ENCODE measurements at places on chromosomes 2 and 18.

DNA sequence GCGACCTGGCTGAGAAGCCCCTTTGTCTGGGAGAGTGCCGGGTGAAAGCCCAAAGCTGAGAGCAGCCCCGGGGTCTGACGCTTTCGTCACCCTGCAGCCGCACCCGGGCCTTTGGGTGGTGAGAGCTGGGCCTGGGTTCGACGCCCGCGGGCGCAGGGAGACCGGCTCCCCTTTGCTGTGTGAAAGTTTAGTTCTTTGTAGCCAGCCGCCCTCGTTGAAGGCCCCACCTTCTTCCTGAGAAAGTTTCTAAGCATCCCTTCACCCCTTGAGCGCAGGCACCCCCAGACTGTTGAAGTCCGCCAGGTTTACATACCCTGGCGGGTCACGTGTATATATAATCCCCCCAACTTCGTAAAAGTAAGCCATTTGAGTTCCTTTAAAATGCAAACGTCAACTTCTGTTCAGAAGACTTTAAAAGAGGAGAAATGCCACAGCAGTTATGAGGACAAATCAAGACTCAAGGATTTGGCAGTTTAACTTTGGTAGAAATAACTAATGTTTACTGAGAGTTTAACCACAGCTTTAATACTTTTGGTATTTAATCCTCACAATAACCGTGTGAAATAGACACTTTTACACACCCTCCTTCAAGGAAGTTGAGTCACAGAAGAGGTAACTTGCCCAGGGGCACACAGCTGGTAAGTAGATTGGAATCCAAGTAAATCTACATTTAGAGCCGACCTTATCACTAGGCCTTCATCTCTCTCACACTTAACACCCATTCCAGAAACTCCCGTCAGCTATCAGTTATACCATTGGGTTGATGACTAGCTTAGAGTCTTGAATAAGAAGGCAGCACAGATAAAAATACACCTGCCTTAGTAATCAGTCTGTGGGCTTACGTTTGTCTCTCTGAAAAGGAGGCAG, 1.1 kb upstream of the MBOAT2 start:
- no peak for DNase-seq

DNA sequence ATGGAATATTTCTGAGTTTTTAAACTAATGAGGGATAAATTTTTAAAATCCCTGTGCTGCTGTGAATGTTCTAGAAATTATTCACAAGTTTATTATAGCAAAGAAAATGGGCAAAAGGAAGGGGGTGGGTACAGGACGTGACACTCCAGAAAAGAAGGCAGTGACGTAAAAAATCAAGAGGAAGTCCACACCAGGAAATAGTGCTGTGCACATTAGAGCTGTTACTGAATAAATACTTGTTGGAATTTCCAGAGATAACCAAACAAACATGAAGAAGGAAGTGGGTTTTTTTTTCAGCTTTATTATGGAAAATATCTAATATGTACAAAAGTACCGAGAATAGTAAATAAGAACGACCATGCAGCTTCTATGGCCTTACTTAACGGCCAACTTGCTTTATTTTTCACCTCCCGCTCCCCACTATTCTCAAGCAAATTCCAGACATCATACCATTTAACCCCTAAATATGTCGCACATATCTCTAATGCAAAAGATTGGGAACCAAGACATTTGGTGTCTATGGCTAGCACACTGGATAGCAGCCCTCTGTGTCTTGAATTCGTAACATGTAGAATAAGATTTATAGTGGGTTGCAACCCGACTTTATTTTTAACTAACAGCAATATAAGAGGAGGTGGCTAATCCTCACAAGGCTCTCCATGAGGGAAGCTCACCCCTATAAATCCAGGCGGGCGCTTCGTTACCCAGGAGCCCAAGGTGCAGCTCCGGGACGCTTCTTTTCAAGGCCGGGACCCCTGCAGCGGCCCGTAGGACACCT, 580 bp upstream of the NDUFV2 start:
- peak; percentile 55 for DNase-seq

GRCh38 chr2:157900684-157901083, 24.6 kb upstream of the ACVR1 start:
- no peak for DNase-seq

DNA sequence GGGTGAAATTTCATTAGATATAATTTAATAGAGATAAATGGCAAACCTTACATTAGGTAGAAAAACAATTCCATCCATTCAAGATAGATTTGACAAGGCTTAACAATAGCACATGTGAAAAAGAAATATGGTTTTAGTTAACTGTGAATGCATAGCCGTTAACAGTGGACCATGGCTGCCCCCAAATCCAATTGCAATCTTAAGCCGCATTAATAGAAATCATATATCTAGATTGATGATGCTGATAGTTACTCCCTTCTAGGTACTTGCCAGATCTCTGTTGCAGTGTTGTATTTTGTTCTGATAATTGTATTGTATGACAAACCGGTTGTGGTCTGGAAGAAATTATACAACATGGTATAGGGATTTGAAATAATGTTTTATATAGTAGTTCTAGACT, 139.8 kb downstream of the GPD2 start:
- no peak for DNase-seq

DNA sequence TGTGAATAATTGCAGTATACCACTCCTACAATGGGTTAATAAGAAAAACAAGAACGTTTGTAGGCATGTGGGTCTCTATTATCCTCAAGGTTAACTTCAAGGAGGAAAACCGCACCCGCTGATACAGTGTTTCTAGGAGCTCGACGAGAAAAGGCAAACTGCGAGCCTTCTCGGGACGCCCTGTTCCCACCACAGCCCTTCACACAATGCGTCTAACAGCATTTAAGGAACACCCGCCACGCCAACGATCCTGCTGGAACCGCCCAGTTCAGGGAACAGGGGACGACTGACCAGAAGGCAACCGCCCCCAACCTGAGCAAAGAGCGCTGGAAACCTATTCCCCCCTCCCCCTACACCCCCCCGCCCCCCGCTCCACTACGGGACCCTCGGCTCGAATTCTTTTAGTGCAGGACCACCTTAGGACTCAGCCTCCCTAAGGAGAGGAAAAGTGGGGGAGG, 710 bp upstream of the TMSB10 start:
- DNase-seq, result no peak

DNA sequence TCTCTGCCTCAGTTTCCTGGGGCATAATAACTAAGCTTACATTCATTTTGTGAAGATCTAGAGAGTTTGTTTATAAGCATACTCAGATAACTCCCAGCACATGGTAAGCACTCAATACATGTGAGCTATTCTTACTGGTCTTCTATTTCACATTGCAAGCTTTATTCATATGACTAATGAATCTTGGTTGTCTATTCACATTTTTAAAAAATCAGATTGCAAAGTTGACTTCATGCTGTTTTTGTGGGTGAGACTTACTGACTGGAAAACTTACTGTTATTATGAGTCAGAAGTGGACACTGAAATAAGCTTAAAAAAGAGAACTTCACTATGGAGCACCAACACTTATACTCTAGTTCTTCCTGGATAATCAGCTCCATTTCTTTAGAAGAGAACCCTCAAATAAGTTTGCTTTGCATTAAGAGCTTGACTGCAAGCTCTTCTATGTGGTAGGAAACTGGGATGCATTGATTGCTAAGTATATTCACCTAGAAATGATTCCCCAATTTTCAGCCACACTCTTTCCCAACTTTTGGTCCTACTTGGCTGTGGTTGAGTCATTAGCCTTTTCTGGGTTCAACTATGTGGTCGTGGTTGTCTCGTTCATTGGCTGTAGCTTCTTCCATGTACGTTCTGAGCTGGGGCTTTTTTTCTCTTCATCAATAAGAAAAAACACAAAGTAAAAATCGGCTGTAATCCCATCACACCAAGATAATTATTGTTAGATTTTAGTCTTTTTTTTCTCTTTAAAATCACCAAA, 29.5 kb upstream of the RBMS1 start:
- DNase-seq, result no peak

- no peak for DNase-seq
Measured at GRCh38 chr18:79585395-79586370, 93.9 kb upstream of the CTDP1 start.

- DNase-seq, result no peak
Measured at GRCh38 chr2:143300536-143300935, 171.3 kb downstream of the ARHGAP15 start.

DNA sequence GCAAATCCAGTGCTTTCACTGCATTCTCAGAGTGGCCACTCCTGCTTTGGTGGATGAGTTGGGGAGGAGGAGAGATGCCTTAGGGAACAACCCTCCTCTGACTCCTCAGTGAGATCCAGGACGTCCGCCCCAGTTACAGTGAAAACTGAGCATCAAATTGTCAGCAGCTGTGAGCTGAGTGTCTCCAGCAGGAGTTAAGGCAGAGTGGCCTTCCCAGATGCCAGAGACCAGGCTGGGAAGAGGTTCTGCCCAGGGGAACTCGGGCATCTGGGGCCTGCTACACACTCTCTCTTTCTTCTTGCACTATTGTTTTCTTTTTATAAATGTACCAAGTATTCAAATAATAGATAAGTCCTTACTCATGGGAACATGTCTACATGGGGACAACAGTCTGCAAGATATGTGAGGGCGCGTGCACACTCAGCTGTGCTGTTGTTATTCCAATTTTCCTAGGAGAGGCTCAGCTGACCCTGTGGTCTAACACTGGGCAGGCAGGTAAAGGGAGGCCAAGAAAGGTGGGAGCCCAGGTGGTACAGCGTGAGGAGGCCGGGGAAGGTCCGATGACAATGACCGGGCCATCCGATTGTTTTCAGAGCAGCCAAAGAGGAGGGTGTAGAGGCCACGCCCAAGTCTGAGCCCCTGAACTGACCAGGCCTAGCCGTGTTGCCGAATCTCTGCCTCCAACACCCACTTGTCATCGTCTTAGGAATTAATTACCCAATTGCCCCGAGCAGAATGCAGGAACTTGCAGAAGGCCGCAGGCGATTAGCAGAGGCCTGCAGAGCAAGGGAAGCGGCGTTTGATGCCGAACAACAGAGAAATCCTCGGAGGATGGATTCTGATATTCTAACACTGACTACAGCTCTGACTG, 166.9 kb downstream of the ANAPC1 start:
- DNase-seq, result no peak

- no peak for DNase-seq
Measured at GRCh38 chr2:60899892-60900249, 18.5 kb downstream of the REL start.

GRCh38 chr2:233706720-233707119, 6.0 kb upstream of the UGT1A5 start:
- DNase-seq, result no peak

- no peak for DNase-seq
Measured at GRCh38 chr2:121502246-121502645, 28.4 kb upstream of the RNU4ATAC start.

DNA sequence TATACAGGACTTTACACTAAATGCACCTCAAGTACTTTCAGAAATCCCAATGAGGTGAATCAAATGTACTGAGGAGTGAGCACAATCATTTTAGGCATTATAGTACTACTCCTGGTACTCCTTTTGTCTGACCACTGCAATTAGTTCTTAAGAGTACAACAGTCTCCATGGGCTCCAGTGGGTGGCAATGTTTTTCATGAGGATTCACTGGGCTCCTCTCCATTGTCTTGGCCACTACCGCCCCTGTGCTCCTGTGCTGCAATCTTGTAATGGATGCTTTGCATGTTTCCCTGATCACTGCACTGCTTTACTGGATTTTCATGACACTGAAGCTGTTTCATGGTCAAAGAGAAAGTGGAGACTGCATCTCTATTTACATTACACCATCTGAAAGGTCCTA, 268.5 kb upstream of the ZSWIM2 start:
- DNase-seq, result no peak

GRCh38 chr2:189092936-189093335, 86.6 kb downstream of the COL5A2 start:
- no peak for DNase-seq

DNA sequence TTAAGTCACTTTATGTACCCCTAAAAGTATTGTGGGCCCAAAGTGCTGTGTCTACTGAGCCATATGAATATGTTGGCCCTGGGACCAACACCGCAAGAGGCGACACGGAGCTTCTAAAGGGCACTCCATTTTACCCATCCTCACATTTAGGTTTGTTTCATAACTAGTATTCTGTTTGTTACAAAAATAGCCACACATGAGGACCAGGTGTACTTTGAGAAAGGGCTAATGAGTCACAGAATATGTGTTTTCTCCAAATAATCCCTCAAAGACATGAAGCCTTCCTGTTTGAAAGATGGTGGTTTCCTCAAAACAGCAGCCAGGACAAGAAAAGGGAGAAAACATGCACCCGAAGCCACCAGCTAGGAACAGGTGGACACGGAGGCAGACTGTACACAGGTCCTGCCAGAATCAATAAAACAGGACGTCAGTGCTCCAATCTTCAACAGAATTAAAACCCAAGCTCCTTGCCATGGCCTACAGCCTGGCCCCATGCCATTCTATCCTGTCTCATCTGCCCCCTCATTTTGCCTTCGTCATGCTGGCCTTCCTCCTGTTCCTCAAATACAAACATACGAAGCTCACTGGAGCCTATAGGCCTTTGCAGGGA, 21.8 kb upstream of the GRB14 start:
- DNase-seq, result no peak

GRCh38 chr2:40359811-40360210, 92.1 kb downstream of the SLC8A1 start:
- no peak for DNase-seq

GRCh38 chr18:69032009-69032408, 234.1 kb downstream of the CCDC102B start:
- peak; percentile 3 for DNase-seq

DNA sequence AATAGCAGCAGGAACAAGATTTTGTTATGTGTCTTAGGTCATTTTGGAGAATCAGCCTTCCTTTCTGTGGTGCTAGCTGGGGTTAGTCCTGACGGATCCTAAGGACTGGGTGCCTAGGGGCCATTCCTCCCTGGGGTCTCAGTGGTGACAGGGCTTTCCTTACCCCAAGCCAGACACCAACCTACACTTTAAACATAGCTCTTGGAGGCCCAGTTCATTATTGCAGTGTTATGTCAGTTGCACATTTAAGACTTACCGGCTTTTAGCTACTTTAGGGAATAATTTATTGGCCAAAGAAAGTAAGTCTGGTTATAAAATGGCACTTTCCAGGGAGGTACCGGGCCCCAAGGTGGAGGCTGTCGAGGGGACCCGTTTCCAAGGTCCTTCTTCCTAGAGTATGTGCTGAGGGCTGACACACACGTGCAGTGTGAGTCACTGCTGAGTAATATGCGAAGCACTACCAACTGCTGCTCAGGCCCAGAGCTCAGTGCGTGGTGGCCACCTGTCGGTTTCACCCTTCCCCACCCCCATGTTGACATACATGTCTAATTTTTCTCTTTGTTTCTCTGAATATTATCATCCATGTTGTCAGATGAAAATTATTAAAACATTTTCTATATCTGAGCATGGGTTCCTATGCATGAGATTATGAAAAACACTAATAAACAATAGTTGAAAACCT, 37.0 kb upstream of the GRHL1 start:
- no peak for DNase-seq

Data from urinary bladder (tissue), 4 donors.